SK-N-DZ (cell line): ENCODE measurements at places on chromosomes 1 and 21.

DNA sequence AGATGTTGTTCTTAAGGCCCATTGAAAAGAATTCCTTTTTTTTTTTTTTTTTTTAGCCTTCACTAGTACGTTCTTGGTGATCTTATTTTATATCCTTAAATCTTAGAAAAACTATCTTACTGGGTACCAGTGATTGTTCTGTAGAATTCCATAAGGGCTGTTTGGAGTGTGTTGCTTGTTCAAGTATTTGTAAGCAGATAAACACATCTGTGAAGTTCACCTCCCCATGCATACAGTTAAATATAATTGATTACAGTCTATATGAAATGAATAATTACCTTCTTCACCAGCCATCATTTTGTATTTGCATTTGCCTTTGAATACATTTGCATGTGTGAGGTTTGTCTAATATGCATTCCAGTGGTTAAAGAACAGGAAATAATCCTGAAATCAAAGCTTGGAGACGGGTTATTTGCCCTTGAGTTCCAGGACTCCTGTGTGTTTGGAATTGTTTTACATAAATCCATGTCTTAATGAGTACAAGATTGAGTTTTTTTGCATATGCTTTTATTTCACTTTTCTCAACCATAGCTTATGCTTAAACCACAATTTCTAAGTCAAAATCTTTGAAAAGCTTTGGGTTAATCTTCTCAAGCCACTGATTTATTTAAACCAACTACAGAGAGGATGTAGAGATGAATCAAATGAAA lies 73.1 kb downstream of the VPS13D start:
- DNase-seq: no peak

- DNase-seq: no peak
Measured at GRCh38 chr1:208476846-208477170, 232.6 kb upstream of the PLXNA2 start.

DNA sequence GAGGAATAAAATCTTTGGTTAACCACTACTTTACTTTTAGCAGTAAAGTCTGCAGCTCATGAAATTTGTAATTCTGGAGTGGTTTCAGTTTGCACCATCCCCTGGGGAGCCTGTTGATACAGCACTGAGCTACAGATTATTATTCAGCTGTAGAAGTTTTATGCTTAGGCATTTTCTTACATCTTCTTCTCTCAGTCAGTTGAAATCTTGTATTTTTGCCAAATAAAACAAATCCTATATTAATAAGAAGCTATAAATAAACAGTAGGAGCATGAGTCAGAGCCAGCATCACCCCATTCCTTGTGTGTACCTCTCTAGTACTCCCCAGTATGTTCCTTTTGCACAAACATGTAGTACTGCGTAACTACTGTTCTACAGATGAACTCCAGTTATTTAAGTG lies 118.9 kb downstream of the ATF6 start:
- no peak for DNase-seq

- DNase-seq: no peak
Measured at GRCh38 chr1:110173466-110174105, 23.3 kb downstream of the SLC6A17 start.

GRCh38 chr1:151773702-151774101 lies 10.4 kb upstream of the MRPL9 start:
- no peak for DNase-seq

DNA sequence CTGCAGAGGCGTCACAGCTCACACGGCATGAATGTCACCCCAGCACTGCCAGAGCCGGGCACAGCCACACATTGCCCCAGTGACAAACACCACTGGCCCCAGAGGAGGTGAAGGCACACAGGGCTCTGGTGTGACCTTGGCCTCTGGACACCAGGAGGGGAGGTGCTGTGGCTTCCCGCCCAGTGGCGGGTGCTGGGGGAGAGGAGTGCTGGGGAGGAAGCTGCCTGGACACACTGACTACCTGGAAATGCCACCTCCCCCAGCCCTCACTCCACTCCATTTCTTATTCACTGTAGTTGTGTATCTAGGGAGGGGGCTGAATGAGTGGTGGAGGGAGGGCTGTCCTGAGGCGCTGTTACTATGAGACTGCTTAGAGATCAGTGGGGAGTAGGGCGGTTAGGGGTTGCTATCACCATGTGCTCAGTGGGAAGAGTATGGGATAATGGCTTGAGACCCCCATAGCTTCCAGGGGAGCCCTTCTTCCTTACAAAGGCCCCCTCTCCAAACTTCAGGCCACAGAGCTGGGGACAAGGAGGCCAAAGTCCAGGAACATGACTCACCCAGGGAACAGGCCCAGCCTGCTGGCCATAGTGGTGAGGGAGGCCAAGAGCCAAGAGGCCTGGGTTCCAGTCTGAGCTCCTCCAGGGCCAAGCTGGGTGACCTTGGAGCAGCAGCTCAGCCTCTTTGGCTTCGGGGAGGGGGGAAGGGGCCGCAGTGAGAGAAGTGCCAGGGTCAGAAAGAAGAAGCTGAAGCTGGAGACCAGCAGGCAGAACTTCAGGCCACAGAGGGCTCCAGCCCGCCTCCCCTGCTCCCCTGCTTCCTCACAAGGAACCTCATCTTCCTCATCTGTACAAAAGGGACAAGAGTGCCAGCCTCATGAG lies 40.1 kb downstream of the AHDC1 start:
- DNase-seq: no peak

DNA sequence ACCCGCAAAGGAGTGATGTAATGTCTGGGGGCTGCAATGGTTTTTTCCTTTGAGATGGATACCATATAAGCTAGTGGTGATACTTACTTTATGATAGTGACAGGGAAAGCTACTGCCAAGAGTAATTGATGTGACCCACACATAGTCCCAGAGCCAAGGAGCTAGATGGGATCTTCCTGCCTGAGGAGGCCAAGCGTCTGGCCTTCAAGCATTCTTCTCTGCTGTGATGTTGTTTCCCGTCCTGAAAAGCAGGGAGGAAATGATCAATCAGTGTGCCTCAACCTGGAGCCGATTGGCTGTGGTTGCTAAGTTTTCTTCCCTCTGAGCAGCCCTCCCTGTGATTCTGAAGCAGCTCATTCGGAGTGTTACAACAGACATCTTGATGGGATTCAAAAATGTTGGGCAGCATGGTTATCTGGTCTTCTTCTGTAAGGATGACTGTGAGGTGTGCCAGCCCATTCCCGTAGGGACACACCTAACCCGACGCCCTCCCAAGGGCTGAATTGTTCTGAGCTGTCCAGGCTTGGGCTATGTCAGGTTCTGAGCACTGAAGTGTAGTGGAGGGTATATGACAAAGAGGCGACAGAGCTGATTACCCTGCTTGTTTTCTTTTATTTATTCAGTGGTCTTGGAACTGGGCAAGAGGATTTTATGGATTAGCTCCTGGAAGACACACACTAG lies 56.7 kb downstream of the UCK2 start:
- DNase-seq: no peak

- no peak for DNase-seq
Measured at GRCh38 chr21:37828556-37828955, 87.7 kb downstream of the KCNJ6 start.

DNA sequence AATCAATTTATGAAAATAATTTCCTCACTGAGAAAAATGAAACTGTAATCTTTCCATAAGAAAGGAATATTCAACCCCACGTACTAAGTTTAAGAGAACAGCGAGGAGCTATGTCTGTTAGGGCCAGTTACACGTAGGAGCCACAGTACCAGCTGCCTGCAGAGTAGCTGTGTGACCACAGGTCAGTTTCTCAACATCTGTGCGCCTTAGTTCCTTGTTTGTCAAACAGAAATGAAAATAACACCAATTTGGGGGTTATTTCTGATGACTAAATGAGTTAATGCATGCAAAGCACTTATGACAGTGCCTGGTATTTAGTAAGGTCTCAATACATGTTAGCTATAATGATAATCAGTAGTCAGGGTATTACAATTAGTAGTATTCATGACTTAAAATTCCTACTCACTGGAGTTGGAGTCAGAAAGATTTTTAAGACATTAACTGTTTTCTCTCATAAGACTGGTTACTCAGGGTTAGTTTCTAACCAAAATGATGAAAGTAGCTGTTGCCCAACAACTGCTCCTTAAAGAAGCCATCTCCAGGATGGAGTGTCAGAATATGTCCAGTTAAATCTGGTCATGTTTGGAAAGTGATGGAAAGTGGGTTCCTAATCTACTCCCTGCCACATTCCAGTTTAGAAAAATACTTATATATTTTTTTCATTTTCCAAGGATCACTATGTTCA lies 85.8 kb upstream of the ZNF648 start:
- DNase-seq: no peak

- no peak for DNase-seq
Measured at GRCh38 chr1:8109216-8109615, 83.1 kb upstream of the ERRFI1 start.

GRCh38 chr1:31620631-31621497 lies 3.4 kb downstream of the HCRTR1 start:
- no peak for DNase-seq
